Brain pericyte (primary cell): ENCODE measurements at places on chromosomes 3 and 15.

GRCh38 chr3:186107215-186108105 is 1.4 kb downstream of the ETV5 start:
- DNase-seq, result no peak

DNA sequence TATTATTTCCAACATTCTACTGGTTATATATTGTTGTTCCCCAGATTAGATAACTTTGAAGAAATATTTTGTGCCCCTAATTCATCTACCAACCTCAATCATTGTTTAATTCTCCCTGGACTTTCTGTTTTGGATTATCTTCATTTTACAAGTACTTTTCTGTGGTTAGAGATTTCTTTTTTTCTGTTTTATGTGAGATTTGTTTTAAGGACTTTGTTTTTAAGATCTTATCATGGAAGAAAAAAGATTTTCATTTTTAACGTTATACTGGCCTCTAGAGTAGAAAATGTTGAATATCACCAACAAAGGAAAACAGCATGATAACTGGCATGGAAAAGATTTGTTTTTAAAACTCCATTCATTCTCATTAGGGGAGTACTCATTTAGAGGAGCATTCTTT is 210.9 kb upstream of the KCNMB2 start:
- DNase-seq, result peak; percentile 12

GRCh38 chr3:27115352-27115751 is 253.8 kb downstream of the NEK10 start:
- no peak for DNase-seq

GRCh38 chr15:39622660-39623516 is 42.0 kb downstream of the THBS1 start:
- DNase-seq, result no peak

DNA sequence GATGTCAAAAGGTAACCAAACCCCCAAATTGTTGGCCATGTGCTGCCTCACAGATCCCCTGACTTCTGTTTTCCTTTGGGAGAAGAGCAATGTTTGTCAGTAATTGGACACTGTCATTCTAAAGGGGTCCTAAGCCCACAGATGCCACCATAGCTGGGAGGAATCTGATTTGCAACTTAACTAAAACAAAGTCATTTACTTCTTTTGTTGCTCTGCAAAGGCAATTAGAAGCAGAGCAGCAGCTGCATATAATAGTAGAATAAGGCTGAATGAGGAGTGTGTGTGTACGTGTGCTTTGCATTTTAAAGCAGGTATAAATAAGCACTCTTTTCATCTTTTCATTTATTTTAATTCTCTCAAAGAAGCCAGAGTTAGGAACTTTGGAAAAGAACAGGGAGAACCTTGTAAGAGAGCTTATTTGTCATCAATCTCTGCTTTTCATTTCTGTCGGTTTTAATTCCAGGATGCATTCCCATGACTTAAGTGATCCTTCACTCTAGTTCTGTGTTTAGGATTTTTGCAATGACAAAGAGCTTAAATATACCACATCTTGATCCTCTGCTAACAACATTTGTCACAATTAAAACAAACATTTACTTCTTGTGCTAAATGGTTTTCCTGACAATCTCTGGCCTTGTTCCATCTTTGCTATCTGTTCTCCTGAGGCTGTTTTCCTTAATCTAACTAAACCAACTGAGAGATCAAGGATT is 530.2 kb upstream of the CBLB start:
- no peak for DNase-seq
